ENCODE measurements at places on chromosomes 2 and 18.

DNA sequence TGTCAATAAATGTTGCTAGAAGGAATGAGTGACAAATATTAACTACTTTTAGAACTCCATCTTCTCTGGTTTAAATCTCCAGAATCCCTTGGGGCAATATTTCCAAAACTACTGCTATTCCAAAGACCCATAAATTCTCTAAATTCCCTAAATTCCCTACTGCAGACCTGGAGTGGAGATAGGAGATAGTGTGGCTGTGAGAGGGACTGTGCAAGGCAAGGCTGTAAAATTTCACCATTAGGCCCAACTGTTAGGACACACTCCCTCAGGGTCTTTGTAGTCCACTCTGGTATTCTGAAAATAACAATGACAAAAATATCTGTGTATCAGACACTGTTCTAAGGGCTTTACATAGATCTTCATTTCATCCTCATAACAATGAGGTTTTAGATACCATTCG is 67.9 kb downstream of the MYL12B start:
- no peak for DNase-seq

DNA sequence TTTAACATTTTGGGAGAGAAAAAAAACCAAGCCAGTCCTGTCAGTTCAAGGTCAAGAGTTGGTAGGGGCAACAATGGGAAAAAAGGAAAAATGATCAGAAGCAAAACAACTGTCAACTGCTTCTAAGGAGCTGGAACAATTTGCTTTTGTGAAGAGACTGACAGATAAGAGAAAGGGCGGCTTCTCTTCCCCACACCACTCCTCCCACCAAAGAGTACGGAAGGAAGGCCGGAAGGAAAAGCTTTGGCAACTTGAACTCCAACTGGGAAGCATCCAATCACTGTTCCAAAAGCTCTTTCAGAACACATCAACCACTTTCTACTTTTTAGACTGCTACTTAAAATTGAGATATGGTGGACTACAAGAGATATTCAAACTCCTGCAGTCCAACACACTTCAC is 57.8 kb upstream of the NFU1 start:
- no peak for DNase-seq

GRCh38 chr2:62296832-62297623 is 101.1 kb downstream of the B3GNT2 start:
- no peak for DNase-seq

DNA sequence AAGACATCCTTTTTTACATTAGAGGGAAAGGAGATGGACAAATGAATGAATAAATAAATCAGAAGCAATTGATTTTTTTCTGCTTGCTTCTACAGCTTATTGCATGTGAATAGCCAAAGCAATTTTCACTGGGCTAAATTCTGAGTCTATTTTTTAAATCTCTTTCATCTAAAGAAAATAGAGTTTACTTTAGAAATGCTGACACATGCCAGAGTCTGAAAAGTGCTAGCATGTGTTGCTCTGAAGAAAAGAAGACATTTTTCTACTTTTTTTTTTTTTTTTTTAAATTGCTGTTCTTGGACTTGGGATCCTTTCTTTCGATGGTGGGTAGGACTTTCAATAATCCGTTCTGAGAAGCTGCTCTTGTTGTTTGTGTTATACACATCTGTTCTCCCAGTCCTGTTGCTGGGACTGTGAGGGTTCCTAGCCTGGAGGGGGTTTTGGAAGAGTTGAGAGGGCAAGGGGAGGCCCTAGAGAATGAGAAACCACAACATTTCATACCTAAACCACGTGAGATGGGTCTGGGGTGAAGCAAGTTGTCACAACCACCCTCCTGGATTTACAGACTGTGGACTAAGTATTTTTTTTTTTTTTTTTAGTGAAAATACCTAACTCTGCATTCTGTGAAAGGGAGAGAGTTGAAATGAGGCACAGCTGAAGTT is 193.5 kb downstream of the PRKCE start:
- DNase-seq, result no peak

DNA sequence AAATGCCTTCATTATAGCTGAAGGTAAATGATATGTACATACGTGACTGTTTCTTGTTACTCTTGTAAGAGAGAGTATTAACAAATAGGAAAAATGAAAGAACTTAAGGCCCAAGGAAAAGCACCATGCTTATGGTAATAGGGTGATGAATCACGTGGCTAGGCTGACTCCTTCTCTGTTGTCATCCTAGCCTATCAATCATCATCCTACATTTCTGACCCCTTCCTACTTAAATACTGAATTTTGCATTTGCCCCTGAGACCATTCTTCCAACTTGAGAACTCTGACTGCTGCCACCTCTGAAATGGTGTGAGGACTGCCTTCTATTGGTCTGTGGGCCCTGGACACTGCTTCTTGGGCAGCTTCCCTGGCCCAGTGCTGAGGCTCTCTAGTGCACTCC is 28.9 kb downstream of the EFEMP1 start:
- DNase-seq, result no peak

DNA sequence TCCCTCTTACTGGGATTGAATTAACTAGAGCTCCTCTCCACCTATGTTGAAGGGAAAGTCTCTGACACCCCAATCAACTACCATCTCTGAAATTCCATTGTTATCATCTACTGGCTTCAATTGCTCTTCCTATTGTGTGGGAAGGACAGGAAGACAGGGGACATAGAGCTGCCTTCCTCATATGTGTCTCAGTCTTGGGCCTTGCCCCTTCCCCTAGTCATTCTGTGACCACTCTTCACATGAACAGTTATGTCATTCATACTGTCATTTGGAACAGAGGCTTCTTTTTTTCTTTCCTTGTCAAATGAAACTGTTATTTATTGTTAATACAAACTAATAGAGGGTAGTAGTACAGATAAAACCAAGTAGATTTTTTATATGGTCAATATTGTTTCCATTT is 69.6 kb upstream of the EMILIN2 start:
- no peak for DNase-seq

DNA sequence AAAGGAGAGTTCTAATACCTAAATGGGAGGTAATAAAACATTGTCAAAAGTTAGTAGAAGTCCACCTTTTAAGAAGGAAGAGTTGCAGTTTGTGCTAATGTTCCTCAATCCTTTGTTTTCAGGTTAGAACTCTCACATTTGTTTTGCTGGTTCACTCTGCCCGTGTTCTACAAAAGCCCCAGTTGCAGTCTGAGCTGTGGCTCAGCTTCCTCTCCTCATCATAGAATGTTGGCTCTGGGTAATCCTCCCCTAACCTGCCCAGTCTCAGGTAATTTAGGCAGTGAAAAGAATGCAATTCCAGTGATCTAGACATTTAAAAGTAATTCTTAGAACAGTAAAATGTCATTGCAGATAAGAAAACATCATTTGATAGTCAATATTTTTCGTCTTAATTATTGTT is 1410.4 kb upstream of the ZEB2 start:
- no peak for DNase-seq

GRCh38 chr18:6435731-6436130 is 21.0 kb upstream of the L3MBTL4 start:
- no peak for DNase-seq

GRCh38 chr2:152475982-152476381 is 141.0 kb downstream of the FMNL2 start:
- no peak for DNase-seq

DNA sequence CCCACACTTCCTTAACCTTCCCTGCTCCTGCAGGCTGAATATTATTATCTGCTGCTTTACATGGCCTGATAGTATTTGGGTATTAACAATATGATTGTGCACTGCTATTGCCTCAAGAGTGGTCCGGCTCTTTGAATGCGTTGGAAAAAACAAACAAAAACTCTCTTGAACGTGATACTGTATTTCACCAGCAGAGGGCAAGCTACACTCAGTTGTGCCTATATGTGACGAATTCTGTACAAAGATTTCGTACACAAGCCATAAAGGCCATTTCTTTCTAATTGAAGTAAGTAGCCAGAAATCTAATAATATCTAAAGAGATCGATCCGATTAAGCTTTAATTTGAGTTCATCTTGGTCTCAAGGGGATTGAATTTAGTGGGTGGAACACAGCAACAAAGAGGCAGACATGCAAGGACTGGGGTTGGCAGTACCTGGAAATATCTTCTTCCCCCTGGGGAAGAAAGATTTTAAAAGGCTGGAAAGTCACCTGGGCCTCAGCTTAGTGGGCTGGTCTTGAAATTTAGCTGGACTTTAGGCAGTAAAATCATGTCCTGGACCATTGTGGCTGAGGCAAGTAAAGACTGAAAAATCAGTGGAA is 49.3 kb upstream of the RAB6D start:
- peak; percentile 5 for DNase-seq

GRCh38 chr2:204277226-204277625 is 268.0 kb upstream of the PARD3B start:
- DNase-seq, result no peak

DNA sequence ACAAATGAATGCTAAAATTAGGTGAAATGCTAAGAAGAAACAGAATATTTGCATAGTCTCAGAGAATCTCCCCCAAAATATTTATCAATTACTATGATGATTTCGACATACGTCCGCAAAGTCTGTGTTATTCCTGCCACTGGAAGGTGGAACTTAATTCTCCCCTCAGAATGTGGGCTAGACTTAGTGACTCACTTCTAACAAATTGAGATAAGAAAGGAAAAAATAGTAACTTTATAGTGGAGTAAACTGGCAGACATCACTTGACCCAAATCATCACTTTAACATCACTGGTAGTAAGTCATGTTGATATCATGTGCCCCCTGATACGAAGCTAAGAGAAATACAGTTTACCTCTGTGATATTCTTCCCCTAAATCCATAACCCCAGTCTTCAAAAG is 23.5 kb downstream of the HADHB start:
- DNase-seq, result no peak

DNA sequence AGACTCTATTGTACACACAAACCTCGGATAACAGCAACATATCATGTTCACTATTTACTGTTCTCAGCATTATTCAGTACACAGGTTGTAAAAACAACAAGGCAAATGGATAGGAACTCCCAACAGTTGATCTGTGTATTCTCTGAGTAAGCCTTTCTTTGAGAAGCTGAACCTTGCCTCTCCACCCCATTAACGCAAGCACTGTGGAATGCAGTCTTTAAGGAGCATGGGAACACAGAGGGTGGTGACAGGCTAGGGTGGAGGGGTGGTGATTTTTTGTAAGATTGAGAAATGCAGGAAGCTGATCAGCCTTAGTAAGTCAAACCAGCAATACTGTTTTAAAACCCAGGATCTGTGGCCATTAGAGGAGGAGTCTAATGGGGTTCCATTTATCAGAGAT is 19.6 kb upstream of the SERPINB11 start:
- peak; percentile 74 for DNase-seq

- DNase-seq, result no peak
Measured at GRCh38 chr2:88556026-88556425, 71.2 kb downstream of the EIF2AK3 start.

- no peak for DNase-seq
Measured at GRCh38 chr2:153230977-153231376, 247.6 kb downstream of the RPRM start.

- DNase-seq, result no peak
Measured at GRCh38 chr2:166568409-166568808, 74.4 kb upstream of the SCN7A start.

DNA sequence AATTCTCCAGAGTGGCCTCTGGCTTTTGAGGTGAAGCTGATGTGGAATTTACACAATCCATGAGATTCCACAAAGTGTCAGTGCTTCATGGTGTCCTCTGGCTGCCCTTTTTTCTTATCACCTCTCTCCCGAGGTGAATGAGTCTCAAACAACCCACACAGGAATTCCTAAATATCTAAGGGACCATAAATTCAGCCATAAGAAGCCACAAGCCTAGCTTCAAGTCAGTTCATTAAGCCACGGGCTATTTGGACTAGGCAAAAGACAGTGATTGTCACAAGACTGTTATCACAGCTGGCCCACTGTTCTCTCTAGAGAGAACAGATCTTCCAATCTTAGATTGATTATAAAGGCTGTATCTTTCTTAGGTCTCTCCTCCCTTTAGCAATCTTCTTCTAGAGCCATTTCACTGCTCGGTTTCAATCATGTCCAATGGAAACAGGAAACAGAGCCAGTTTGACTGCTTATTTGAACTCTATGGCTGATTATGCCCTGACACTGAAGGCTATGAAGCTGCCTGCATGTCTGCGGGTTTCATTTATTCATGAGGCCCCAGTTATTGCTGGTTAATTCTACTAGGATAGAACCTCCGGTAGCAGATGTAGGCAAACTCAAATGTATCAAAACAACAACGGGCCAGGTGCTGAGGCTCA is 4.1 kb downstream of the NEMP2 start:
- DNase-seq, result no peak

GRCh38 chr2:223747392-223748042 is 89.9 kb downstream of the AP1S3 start:
- DNase-seq, result no peak

- DNase-seq, result no peak
Measured at GRCh38 chr2:129764376-129765325, 214.8 kb upstream of the RAB6C start.

- no peak for DNase-seq
Measured at GRCh38 chr2:10501451-10501961, 53.4 kb upstream of the ODC1 start.

DNA sequence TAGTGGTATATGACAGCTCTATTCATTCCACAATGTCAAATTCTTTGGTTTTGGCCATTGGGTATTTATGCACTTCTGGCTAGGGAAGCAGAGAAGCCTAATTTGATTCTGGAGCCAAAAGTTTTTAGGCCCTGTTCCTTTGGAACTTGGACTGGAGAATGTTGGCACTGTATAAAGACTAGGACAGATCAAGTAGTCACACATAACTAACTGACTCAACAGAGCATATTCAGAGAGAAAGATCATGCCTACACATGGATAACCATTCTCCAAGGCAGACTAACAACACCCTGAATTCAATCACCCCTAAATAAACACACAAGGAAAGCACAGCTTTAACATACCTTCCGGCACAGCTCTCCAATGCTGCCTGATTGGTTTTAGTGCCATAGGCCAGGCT is 62.9 kb downstream of the ARHGAP15 start:
- no peak for DNase-seq

- no peak for DNase-seq
Measured at GRCh38 chr2:121279476-121280220, 5.4 kb downstream of the TFCP2L1 start.

Measured in amniotic stem cell (primary cell).